AG04450 (cell line): ENCODE measurements at places on chromosomes 2 and 18.

DNA sequence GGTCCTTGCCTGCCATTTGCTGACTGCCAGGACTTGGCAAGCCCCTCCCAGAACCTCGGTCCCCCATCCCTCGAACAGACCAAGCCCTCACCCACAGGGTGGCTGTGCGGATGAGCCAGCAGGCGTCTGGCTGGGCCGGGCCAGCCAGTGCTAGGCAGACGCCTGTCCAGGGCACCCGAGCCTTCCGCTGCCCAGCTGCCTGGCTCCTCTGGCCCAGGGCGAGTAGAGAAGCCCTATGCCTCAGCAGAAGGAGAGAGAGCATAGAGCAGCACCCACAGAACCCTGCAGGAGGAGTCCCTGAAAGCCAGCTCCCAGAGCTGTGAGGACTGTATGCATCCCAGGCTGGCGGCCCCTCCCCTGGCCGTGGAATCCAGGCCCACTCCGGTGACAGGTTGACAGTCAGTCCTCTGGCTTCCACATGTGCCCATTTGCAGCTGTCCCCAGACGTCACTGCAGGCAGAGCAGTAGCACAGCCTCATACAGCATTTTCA, 62.1 kb upstream of the GLI2 start:
- DNase-seq: no peak

GRCh38 chr2:152550386-152550785, 166.9 kb downstream of the PRPF40A start:
- DNase-seq: no peak

GRCh38 chr2:36307441-36307840, 48.1 kb upstream of the CRIM1 start:
- no peak for DNase-seq

DNA sequence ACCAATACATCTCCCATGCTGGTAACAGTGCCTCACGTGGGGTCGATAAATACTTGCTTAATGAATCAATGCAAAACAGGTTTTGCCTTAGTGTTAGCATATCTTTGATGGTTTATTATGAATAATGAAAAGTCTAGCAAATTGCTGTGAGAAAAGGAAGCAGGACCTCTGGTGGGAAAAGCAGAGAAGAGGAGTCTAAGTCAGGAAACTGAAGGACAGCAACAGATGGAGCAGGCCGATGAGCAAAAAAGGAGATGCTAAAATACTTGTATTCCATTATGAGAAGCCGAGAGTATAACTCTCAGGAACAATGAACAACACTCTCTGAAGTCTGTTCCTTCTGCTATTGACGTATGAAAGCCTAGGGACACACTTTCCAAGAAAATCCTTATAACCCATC, 555.2 kb upstream of the KLHL29 start:
- DNase-seq: no peak

GRCh38 chr2:222399038-222399783, 25.1 kb upstream of the SGPP2 start:
- no peak for DNase-seq

DNA sequence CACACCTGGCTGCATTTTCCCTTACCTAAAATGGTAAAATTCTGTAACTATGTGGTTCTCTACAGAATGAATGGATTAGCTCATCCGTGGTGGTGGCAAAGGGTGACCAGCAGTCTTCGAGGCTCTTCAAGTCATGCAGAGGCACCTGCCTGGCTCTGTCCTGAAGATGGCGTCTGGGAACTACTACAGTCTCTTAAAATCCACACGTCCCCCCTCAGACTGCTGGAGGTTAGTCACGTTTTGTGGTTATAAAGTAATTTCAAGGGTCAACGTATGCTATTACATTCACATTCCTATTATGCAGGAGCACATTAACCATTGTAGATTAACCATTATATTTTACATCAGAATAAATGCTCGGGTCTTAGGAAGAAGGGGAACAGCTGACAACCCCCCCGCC, 616.7 kb downstream of the GALR1 start:
- no peak for DNase-seq

DNA sequence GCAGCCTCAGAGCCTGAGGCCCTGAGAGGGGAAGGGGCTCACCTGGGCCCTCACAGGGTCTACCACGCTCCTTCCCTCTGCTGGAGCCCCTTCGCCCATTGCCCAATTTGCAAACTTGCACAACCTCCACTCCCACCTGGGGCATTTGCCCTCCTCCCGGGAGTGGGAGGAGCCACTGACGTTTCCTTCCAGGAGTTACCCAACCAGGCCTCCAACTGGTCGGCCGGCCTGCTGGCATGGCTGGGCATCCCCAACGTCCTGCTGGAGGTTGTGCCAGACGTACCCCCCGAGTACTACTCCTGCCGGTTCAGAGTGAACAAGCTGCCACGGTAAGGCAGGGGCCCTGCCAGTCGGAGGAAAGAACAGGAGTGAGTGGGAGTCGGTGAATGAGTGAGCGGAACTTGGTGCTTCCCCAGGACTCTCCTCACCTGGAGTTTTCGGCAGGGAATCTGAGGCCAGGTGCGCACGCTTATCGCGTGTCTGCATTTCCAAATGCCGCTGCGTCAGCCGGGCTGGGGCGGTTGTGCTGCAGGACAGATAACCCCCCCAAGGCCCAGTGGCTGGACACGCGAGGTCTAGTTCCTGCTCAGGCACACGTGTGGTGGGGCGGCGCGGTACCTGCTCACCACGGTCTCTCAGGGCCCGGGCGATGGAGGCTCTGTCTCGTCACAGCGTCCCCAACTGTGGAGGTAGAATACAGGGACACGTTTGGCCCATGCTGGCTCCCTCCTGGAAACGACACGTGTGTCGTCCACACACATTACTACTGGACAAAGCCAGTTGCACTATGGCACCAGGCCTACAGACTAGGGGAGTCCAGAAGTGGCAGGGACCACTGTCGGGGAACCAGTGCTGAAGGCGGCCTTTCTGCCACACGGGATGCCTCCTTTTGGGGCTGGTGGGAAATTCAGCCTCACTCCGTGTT, 11.7 kb downstream of the ANO7 start:
- DNase-seq: no peak

DNA sequence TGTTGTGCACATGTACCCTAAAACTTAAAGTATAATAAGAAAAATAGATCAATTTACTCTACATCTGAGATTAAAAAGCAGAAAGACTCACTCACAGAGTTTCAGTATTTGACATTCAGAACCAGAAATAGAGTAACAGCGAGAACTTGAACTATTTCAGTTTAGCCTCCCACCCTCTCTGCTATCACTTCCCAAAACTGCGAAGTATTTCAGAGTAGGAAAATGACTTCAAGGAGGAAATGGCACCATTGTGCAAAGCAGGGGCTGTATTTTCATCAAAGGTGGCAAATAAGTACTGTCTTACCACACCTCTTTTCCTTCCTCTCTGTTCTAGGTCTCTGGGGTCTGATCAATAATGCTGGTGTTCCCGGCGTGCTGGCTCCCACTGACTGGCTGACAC, 13.6 kb downstream of the DHRS9 start:
- DNase-seq: no peak

- DNase-seq: no peak
Observed at GRCh38 chr2:152425765-152426727, 91.1 kb downstream of the FMNL2 start.

DNA sequence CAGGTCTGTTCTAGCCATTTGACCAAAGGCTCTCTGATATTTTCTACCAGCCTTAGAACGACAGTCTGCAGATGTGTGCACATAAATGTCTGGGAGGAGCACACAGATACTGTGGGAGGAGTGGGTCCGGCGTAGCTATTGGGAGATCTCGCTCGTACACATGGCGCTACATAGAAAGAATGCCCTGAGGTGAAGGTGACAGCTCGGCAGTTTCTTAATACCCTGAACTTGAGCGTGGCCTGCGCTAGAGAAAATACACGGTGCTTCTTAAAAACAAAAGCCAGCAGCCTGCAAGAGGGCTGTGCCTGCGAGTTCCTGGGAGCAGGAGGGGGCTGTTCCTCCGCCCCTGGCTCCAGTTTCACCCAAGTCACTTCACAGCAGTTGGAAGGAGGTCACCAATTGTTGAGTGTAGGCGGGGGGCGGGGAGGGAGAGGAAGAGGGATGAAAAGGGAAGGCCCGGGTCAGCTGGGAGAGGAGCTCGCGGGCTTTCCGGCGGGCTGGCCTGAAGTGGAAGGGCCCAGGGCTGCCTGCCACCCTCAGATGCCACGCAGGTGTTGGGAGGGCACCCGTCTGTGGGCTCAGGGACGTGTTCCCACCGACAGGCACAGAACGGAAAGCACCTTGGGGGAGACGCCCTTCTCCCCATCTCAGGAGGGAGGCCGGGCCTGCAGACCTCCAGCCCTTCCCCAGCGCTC, 124.7 kb upstream of the ZNF516 start:
- no peak for DNase-seq

GRCh38 chr2:216448829-216449228, 36.5 kb downstream of the SMARCAL1 start:
- DNase-seq: no peak

- DNase-seq: no peak
Observed at GRCh38 chr2:207468488-207468887, 61.3 kb upstream of the CREB1 start.

DNA sequence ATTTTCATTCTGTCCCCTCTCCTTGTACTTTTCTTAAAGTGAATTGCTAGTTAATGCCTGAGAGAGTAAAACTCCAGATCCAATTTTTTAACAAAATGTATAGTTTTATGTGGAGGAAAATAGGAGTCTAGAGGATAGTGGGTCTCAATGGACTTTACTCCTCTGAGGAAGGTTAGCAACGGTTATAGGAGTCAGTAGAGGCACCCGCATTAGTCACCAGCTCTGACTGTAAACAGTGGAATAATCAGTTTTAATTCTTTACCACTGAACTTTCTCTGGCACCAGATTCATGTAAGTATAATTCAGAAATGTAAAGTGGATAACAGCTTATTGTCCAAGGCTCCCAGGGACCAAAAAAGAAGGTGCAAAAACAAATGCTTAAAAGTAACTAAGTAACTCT, 38.7 kb upstream of the HNMT start:
- no peak for DNase-seq

DNA sequence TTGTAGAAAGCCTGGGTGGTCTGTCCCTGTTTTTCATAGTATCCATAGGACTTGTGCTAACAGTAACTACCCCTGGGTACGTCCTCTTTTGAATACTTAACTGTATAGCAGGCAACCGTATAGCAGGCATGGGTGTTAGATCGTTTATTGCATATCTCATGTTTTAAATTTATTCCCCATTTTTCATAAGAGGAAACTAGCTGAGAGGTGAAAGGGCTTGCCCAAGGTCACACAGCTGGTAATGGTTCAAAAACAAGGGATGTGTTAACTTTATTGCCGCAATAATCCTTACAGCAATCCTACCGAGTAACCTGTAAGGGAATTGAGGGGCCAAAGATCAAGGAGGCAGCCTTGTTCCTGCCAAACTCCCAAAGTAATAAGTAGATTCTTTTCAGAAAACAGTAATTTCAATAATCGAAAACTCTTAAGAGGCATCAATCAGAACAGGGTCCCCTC, 990 bp upstream of the MGAT4A start:
- DNase-seq: no peak

DNA sequence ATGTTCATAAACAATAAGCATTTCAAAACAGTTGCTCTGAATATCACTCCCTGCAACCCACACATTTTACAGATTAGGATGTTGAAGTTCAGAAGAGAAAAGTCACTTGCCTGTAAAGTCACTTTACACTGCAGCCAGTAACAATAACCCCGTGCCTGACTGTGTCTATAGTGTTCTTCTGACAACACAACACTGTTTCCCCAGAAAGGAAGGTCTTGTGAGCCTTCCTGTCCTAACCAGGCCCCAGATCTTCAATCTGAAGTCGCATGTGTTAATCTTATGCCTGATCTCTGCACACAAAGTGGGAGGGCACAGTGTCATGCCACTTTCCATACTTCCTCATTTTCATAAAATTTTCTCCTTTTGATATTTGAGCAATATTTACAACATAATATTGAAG, 120.2 kb downstream of the FEZ2 start:
- DNase-seq: no peak

GRCh38 chr2:239853706-239854327, 171.3 kb downstream of the NDUFA10 start:
- DNase-seq: no peak

GRCh38 chr18:76953156-76953555, 130.8 kb downstream of the ZNF236 start:
- no peak for DNase-seq

DNA sequence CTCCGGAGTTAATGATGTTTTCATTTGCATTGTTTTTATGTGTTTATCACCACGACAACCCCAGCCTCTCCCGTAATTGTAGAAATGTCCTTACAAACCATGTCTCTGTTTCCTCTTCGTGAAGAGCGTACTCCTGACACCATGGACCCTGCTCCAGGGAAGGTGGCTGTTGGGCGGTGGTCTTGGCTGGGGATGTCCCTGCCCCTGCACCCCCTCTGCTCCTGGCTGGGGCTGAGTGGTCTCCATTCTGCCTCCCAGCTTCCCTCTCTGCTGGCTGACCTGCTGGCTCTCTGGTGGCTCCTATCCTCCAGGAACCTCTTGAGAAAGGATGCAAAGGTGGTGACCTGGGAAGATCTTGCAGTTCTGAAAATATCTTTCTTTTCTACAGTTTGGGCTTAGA, 81.1 kb downstream of the ASB1 start:
- no peak for DNase-seq

DNA sequence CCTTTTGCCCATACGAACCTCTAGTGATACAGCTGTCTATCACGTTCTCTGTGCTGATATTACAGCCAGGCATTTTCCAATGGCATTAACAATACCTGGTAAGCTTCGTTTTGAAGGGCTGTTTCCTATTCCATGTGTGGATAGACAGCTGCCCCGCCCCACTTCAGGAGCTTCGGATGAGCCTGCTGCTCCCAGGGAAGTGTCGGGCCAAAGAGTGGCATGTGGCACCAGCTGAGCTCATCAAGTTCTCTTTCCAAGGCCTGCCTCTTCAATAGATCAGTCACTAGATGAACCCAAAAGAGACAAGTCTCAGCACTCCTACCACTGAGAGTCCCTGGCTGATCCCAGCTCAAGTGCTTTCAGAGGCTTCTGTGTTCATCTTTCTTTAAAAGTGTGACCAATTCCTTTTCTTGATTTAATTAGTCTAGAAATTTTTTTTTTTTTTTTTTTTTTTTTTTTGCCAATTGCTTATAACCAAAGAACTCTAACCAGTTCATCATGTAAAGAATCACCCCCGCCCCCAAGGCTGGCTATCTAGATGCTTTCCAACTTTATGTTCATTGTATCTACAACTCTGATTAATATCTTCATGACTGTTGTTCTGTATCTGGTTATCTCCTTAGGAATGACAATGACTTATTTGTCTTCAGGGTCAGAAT, 46.6 kb downstream of the HDAC4 start:
- DNase-seq: no peak

DNA sequence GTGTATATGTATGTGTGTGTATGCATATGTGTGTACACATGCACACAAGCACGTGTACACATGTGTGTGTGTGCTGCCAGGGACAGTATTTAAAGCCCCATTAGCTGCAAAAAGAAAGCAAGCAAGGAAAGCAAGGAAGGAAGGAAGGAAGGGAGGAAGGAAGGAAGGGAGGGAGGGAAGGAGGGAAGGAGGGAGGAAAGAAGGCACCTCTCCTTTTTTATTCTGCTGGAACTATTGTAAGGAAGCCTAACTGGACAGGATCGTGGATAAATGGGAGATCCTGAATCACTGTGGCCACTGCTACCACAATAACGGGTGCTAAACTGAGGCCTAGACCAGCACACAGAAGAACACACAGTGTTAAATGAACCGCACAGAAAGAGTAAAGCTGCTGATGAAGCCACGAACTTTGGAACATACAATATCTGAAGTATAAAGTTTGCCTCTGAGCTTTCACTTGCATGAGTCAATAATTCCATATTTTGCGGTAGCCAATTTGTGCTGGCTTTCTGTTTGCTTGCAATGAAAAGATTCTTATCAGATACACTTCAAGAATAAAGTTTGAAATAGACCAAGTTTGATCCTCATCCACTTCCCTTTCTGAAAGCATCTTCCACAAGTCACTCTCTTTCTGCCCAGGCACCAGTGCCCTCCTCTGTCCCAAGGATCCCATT, 15.5 kb downstream of the CACNB4 start:
- no peak for DNase-seq
